ENCODE measurements at places on chromosomes 1 and 21. TPM values are rescaled to one million over a fixed set of nuclear protein-coding genes. Genes with fewer than 3 reads are reported as not detected.

C1orf141 gene
- total RNA-seq: not detected

CR1L gene
- total RNA-seq: not detected

PGLYRP3 gene
- not detected for total RNA-seq

PPOX gene
- total RNA-seq: 10.8 TPM

DMBX1 gene
- total RNA-seq: not detected

MCOLN3 gene
- total RNA-seq: 6.3 TPM

HTR6 gene
- not detected for total RNA-seq

AXDND1 gene
- 0.37 TPM for total RNA-seq

PTPRU gene
- total RNA-seq: 20.1 TPM

GJA9 gene
- not detected for total RNA-seq

PYHIN1 gene
- 0.20 TPM for total RNA-seq

CLCA4 gene
- total RNA-seq: not detected

PADI2 gene
- total RNA-seq: not detected

KCNJ6 gene
- total RNA-seq: not detected

PRDM16 gene
- 1.6 TPM for total RNA-seq

RPAP2 gene
- total RNA-seq: 6.2 TPM

PRAMEF27 gene
- not detected for total RNA-seq

HMGCL gene
- total RNA-seq: 29.8 TPM

COL18A1 gene
- total RNA-seq: 60.3 TPM

CFHR2 gene
- not detected for total RNA-seq

GSTM1 gene
- total RNA-seq: 13.7 TPM

ASCL5 gene
- under 0.01 TPM for total RNA-seq

ZNF436 gene
- total RNA-seq: 12.1 TPM

ZSCAN20 gene
- 8.8 TPM for total RNA-seq

LMX1A gene
- under 0.01 TPM for total RNA-seq

UBASH3A gene
- not detected for total RNA-seq

LCE1C gene
- total RNA-seq: not detected

C2CD2 gene
- total RNA-seq: 52.6 TPM

DIO1 gene
- not detected for total RNA-seq

CITED4 gene
- total RNA-seq: 7.8 TPM

INTS3 gene
- 40.4 TPM for total RNA-seq

AIRE gene
- total RNA-seq: not detected

PLEKHN1 gene
- total RNA-seq: 1.2 TPM

CAMK2N1 gene
- 19.0 TPM for total RNA-seq

MROH9 gene
- total RNA-seq: not detected

FCRL4 gene
- total RNA-seq: not detected

GBP3 gene
- total RNA-seq: 17.3 TPM

CFHR5 gene
- total RNA-seq: not detected

SPRR2G gene
- total RNA-seq: not detected

LCE6A gene
- not detected for total RNA-seq

ADGRL4 gene
- total RNA-seq: 37.3 TPM

LAD1 gene
- not detected for total RNA-seq

NID1 gene
- total RNA-seq: 160 TPM

CXADR gene
- total RNA-seq: 0.59 TPM

OR10K1 gene
- total RNA-seq: not detected

RAB3GAP2 gene
- 36.2 TPM for total RNA-seq

NPHS2 gene
- total RNA-seq: not detected

RGS16 gene
- 0.20 TPM for total RNA-seq

REG4 gene
- not detected for total RNA-seq

ARHGEF10L gene
- 17.2 TPM for total RNA-seq

MSH4 gene
- total RNA-seq: 0.20 TPM

OLFM3 gene
- total RNA-seq: not detected

ESPN gene
- not detected for total RNA-seq

ABCA4 gene
- total RNA-seq: under 0.01 TPM

LRRC3 gene
- 1.2 TPM for total RNA-seq

HAPLN2 gene
- not detected for total RNA-seq

FCMR gene
- not detected for total RNA-seq

All from subcutaneous preadipocyte (primary cell).